CD4-positive, alpha-beta T cell treated with Interleukin-21 for 1 hour (primary cell): ENCODE measurements at places on chromosomes 3 and 15.
A peak's percentile ranks its signal among the peaks of the same experiment; 100 is the strongest.

DNA sequence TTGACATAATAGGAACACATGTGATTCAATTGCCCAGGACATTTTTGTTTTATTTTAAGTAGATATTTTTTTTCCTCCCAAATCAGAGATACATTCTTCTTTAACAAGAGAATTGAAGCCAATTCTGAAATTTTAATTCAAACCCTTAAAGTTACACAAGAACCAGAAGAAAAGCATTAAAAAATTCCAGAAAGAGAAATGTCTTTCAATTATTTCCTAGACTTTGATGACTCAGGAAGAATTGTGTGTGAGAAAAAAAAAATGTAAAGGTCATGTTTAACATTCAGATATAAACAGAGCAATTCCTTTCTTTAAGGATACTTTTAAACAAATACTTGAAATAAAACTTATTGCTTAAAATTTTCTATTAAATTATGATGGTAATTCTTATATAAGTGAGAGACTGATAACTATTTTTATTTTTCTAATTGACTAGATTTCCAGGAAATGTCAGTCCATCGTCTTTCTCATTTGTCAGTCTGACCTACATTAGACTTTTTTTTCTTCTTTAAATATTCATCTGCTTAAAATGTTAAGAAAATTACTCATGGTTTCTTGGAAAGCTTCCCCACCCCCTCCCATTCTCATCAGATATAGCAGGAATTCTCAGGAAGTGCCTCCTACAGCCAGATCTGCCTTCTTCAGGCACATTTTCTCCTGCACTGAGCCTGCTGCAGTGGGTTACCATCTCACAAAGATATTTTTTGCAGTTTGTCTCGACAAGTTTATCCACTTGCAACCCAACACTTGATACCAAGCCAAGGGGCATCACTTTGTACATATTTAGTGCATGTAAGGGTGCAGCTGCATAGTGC, 261.8 kb upstream of the CBLB start:
- no peak for DNase-seq

GRCh38 chr15:75195766-75196241, 5.9 kb upstream of the C15orf39 start:
- DNase-seq = no peak

DNA sequence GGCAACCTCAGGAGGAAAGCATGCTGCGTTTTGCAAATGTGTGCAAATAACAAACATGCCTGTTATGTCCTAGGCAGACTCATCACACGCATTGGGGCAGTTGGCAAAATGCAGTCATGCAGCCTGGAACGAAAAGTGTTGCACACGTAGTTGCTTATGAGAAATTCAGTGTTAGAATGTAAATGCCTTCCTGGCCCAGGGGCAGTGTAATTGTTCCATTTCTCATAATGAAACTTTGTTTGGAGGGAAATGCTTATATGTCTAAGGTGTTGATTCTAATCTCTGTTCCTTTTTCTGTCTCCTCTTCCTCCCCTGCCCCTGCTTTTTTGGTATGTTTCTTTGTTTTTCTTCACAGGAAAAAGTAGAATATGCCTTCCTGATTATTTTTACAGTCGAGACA, 156.0 kb downstream of the CACNA1D start:
- no peak for DNase-seq

GRCh38 chr15:63013052-63013808, 29.3 kb upstream of the TPM1 start:
- no peak for DNase-seq

GRCh38 chr3:36447061-36447460, 66.8 kb downstream of the STAC start:
- DNase-seq = no peak

DNA sequence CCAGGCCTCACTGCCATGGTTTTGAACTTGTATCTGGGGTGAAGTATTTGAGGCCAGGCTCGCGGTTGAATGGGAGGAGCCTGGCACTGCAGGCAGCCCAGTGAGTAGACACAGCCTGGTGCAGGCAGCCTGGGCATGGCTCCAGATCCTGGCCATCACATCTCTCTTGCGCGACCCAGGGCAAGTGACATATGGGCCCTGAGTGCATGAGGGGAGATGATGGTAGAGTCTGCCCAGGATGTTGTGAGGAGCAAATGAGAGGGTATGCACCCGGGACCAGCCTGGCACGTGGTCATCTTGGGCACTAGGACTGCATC, 103.5 kb downstream of the TBC1D2B start:
- no peak for DNase-seq

- DNase-seq = peak; percentile 11
Observed at GRCh38 chr3:168094877-168095610, 680 bp downstream of the GOLIM4 start.

DNA sequence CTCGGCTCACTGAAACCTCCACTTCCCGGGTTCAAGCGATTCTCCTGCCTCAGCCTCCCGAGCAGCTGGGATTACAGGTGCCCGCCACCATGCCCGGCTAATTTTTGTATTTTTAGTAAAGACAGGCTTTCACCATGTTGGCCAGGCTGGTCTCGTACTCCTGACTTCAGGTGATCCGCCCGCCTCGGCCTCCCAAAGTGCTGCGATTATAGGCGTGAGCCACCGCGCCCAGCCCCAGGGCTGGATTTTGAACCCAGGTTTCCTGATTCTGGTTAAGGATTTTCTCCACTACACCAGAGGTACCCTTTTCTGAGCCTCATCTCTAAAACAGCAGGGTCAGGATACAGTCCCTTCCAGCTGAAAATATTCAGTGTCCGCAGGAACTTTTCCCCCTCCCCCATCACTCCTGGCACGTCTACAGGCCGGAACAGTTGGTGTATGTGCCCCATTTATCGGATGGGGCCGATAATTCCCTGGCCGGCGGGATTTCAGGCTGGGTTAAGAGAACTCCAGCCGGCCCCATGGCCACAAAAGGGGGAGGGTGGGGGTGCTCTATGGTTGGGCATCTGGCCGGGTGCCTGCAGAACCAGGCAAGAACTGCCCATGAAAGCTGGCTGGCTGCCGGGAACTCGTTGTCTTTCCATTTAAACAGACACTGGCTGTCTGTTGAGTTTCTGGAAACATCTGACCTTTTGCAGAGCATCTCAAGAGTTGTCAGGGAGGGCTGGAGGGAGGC, 26.8 kb upstream of the SEMA4B start:
- DNase-seq = no peak

DNA sequence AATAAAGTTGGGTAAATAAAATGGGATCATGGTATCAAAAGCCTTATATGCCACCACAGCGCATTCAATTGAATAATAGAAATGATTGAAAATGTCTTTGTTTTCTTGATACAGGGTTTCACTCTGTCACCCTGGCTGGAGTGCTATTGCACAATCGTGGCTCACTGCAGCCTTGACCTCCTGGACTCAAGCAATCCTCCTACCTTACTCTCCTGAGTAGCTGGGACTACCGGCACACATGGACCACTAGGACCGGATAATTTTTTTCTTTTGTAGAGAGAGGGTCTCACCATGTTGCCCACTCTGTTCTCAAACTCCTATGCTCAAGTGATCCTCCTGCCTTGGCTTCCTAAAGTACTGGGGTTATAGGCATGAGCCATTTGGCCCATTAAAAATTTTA, 33.8 kb upstream of the BBX start:
- no peak for DNase-seq

- DNase-seq = no peak
Observed at GRCh38 chr3:122268257-122269024, 56.6 kb upstream of the CSTA start.

DNA sequence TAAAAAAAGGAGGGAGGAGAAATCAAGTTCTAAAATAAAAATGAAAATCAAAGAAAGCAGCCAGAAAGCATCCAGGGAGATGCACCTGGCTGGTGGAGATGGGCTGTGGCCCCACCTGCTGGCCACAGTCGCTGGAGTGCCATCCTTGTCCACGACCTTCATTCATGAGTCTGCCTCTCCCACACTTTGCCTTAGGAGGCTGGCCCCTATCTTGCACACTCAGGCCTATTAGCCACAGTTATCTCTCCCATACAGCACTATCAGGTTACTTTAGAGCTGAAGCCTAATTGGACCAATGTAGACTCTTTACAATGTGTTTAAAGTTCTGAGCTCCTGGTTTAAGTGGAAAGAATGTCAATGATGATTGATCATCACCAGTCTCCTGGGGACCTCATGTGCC, 392.0 kb upstream of the RORA start:
- DNase-seq = no peak
